ENCODE measurements at places on chromosomes 3 and 15.

- no peak for DNase-seq
Observed at GRCh38 chr15:60541481-60542299, 62.7 kb upstream of the ICE2 start.

GRCh38 chr3:79361748-79362378 lies 405.9 kb downstream of the ROBO1 start:
- peak; percentile 40 for DNase-seq

DNA sequence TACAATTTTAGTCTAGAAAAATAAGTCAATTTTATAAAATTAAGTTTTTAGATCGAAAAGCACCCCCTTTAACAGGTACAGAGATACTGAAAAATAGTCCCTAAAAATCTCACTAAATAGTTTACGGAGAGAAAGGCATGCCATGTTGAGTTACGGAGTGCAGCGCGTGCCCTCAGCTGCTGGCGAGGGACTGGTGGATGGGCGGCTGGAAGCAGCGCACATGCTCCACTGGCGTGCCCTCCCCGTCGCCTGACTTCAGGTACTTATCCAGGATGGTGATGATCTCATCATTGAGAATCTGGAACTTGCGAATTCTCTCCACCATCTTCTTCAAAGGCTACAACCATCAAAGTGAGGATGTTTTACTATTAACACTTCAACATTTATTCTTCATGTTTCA lies 31.4 kb downstream of the NIPA2 start:
- DNase-seq = no peak

GRCh38 chr3:64213962-64214379 lies 11.3 kb downstream of the PRICKLE2 start:
- DNase-seq = peak; percentile 76

GRCh38 chr3:35383719-35384555 lies 255.4 kb upstream of the ARPP21 start:
- DNase-seq = no peak

DNA sequence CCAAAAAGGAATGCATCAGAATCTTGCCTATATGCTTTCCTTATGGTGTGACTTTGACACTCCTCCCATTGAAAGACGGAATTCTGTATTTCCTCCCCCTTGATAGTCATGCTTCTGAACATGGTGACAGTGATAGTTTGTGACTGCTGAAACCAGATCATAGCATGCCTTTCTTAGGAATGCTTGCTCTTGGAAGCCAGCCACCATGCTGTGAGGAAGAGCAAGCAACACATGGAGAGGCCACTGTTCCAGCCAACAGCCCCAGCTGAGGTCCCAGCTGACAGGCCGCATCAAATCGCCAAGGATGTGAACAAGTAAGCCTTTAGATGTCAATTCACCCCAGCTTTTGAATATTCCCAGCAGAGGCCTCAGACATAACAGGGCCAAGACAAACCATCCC lies 100.1 kb downstream of the IGF2BP2 start:
- DNase-seq = peak; percentile 43

GRCh38 chr3:171320750-171321558 lies 139.3 kb downstream of the TNIK start:
- DNase-seq = no peak

DNA sequence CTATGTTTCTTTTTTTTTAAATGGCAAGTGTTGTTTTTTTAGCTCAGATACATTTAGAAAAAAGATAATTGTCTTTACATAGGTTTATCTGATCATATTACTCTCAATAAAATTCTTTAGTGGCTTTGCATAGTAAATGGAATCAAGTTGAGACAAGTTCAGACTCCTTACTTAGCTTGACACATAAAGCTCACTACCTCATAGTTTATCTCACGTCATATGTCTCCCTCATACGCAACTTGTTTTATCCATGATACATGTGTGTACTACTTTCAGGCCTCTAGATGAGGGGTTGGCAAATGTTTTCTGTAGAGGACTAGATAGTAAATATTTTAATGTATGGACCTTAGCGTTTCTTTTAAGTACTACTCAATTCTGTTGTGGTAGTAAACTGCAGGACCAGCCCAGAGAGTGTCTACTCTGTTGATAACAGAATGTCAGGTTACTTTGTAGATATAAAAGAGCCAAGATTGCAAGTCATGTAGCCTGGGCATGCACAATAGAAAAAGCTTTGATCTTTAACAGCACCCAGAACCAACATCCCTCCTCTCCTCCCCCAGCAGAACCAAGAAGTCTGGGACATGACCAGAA lies 28.2 kb upstream of the MGA start:
- no peak for DNase-seq

DNA sequence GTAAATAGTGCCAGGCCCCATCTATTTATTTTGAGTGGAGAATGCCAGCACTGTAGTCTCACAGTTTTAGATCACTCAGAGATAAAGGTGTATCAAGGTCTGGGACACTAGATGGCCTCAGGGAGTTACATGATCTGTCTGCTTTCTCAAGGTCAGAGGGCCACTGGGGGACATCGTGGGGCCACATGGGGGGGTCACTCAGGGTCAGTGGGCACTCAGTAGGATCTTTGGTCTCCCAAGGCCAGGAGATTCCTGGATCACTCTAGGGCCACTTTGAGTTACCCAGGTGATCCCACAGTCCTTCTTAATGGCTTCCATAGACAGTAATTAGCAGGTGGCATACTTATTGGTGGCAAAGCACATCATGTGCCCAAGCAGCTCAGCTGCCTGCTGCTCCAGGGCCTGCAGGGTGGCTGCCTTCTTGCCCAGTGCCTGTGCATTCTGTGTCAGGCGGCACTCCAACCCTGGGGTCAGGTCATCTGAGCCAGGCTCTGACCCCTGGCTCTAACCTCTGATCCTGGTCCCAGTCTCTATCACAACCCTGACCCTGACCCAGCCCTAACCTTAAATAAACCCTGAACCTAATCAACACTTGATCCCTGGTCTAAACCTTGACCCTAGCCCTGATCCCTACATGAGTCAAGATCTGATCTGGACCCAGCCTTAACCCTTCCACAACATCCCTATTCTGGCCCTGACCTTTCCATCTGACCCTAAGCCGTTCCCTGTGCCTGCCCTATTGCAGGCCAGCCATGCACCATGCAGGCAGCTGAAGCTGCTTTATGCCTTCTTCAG lies 1.8 kb upstream of the LAMB2 start:
- no peak for DNase-seq

- DNase-seq = peak; percentile 45
Observed at GRCh38 chr15:49624056-49624455, 3.2 kb downstream of the DTWD1 start.

DNA sequence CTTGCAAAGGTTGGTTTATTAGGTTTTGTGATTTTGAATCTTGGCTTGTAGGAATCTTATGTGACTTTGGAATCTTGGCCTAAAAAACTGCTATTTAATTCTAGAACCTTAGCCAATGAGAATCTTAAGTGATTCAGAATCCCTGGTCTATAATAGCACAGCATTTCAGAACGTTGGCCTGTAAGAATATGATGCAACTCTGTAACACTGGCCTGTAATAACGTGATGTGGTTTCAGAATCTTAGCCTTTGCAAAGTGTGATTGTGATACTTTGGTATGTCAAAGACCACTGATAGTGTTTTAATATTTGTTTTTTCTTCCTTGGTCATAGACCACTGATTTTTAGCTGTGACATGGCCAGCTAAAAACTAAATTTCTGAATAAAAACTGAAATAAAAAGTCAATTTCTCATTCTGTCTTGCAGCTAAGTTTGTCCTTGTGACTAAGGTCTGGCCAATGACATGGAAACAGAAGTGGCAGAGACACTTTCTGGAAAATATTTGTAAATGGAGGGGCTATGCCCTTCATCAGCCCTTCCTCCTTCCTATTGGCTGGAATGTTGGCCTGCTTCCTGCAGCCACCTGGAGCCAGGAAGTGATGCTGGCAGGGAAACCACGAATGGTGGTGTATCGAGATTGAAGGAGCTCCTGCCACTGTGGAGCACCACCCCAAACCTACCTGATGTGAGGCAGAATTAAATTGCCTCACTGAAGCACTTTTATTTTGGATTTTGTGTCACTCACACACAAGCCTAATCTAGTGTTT lies 42.3 kb upstream of the CORO2B start:
- peak; percentile 81 for DNase-seq

GRCh38 chr3:6260551-6261191 lies 600.2 kb upstream of the GRM7 start:
- DNase-seq = no peak

DNA sequence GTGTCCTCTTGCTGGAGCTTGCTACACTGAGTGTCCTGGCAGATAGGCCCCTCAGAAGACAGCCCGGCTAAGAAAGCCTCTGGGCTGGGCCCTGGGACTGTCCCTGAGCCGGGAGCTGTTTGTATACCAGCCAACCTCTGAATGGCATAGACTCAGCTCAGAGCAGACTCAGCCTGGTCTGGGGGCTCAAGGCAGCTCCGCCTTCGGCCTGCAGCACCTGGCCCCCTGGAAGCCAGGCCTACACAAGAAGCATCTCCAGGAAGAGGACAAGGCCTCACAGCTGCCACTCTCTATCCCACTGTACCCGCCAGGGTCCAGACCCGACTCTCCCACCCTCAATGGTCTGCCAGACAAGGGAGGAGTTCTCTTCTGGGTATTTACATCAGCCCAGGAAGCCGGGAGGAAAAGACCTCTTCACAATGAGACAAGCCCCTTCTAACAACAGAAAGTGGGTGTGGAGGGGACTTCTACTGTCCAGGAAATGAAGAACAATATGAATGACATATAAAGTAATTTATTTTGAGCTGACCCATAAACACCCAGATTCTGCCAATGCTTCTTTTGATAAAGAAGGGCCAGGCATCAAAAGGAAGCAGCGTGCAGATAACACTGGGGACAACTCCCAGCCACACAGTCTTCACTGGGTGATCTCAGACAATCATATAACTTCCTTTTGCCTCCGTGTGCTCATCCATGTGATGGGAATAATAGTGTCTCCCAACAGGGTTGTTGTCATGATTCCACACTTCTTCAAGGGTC lies 110.2 kb downstream of the TPRA1 start:
- DNase-seq = no peak

GRCh38 chr3:115518100-115518852 lies 105.0 kb upstream of the GAP43 start:
- DNase-seq = peak; percentile 82

DNA sequence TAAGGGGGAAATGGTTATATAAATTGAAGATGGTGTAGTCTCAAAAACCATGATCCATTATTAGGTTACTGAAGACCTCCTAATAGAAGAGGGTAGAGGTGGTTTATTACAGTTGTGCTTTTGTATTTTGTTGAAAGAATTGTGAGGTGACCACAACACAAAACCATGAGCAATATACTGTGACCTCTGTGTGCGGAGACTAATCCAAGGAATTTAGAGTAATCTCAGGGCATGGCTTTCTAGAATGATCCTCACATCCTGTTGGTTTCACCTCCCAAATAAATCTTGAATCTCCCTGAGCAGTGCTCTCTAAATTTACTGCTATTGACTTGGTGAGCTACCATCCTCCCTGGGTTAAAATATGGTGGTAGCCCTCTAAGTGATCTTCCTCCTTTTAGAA lies 52.3 kb downstream of the PTPRG start:
- no peak for DNase-seq

DNA sequence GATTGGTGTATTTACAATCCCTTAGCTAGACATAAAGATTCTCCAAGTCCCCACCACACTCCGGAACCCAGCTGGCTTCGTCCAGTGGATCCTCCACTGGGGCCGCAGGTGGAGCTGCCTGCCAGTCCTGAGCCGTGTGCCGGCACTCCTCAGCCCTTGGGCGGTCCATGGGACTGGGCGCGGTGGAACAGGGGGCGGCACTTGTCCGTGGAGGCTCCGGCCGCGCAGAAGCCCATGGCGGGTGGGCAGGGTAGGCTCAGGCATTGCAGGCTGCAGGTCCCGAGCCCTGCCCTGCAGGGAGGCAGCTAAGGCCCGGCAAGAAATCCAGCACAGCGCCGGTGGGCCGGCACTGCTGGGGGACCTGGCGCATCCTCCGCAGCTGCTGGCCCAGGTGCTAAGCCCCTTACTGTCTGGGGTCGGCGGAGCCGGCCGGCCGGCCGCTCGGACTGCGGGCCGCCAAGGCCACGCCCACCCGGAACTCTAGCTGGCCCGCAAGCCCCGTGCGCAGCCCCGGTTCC lies 3.5 kb upstream of the RNU5B-1 start:
- no peak for DNase-seq

- DNase-seq = no peak
Observed at GRCh38 chr15:24752354-24752753, 76.8 kb downstream of the NPAP1 start.

GRCh38 chr15:61633951-61634350 lies 404.8 kb upstream of the RORA start:
- DNase-seq = no peak

DNA sequence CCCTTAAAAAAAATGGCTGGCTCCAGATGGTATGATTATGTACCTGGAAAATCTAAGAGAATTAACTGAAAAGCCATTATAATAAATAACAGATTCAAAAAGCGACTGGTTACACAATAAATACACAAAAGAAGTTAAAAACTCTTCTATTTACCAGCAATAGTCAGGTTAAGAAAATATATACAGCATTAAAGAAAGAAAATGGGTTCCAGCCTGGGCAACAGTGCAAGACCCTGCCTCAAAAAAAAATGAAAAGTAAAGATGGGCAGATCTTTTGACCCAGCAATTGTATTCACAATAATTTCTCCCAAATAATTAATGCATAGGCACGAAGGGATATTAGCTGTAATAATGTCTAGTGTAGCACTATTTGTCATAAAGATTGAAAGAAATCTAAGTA lies 8.7 kb downstream of the TBC1D5 start:
- DNase-seq = no peak

- DNase-seq = no peak
Observed at GRCh38 chr3:10149226-10149625, 7.6 kb downstream of the VHL start.

DNA sequence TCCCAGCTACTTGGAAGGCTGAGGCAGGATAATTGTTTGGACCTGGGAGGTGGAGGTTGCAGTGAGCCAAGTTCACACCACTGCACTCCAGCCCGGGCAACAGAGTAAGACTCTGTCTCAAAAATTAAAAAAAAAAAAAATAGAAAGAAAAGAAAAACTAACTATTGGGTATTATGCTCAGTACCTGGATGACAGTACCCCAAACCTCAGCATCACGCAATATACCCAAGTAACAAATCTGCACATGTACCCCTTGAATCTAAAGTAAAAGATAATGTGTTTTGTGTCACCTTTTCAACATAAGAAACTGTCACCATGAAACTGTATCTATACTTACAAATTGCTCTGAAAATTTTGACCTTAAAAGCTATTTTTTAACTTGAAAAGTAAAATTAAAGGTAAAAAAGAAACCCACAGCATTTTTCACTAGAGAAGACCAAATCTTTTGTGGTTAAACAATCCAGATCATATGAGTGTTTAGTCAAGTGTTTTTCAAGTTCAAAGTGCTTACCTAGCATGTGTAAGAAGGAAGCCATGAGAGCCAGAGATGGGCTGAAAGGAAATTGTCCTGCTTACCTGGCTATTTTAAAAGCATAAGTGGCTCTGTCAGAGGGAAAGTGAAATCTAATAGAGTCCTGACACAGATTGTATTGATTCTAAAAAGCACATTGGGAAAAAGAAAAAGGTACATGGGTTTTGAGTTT lies 50.5 kb downstream of the MYO1E start:
- DNase-seq = no peak

- no peak for DNase-seq
Observed at GRCh38 chr3:166844329-166844728, 535.8 kb downstream of the ZBBX start.
